Activated T-cell treated with anti-CD3 and anti-CD28 coated beads for 4 hours (primary cell): ENCODE measurements at places on chromosomes 2 and 18.

DNA sequence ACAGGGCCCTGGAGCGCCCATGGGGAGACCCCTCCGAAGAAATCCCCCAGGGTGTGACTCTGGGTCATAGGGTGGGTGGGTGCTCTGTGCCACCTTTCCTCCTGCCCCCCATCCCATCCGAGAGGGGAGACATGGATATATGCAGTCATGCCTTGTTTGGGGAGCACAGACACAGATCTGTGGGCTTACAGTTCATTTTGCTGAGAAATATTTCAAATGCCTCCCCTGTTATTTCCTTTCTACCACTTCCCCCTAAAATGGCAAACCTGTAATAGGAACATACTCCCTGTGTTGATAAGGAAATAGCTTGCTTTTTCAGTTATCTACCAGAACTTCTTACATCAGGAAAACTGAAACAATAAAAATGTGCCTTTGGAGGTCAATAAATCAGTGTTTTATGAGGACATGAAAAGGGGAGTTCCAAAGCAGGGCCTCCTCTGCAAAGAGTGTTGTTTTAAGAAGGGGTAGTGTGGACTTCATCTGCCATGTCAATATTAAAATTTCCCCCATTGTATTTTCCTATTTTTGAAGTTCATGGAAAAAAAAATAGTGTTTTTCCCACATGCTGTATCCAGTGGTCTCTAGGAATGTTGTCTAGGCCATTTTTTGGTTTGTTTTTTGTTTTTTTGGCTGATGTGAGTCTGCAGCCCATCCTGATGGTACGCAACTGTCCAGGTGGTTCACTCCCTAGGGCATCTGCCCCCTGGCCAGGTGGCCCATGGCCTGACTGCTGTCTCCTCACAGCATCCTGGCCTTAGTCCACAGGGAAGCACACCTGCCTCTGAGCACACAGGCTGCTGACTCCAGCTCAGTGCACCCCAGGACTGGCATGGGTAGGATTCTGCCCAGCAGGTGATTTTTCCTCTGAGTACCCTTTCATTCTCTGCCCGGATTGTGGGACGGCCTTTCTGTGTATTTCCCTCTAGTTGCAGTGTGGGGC is 3.7 kb downstream of the TNFRSF11A start:
- no peak for DNase-seq

- no peak for DNase-seq
These were observed 187.4 kb upstream of the SLC8A1 start for GRCh38 chr2:40639320-40639719.

- no peak for DNase-seq
These were observed 82.9 kb downstream of the POLR1A start for GRCh38 chr2:86022661-86023365.

- no peak for DNase-seq
These were observed 80.1 kb downstream of the KCNS3 start for GRCh38 chr2:17958466-17959092.
